T-helper 17 cell (primary cell): ENCODE measurements at places on chromosomes 6 and 20. TPM values are rescaled to one million over a fixed set of nuclear protein-coding genes. Genes with fewer than 3 reads are reported as not detected.

SUPT3H gene
- total RNA-seq: 17.6 TPM

SAMD5 gene
- total RNA-seq: not detected

FGD2 gene
- 1.7 TPM for total RNA-seq

TCF21 gene
- not detected for total RNA-seq

HDGFL1 gene
- not detected for total RNA-seq

NKAPL gene
- total RNA-seq: not detected

SLC22A1 gene
- total RNA-seq: 0.45 TPM

BFSP1 gene
- 1.0 TPM for total RNA-seq

BEND6 gene
- total RNA-seq: not detected
